ENCODE measurements at places on chromosomes 5 and 9.

DNA sequence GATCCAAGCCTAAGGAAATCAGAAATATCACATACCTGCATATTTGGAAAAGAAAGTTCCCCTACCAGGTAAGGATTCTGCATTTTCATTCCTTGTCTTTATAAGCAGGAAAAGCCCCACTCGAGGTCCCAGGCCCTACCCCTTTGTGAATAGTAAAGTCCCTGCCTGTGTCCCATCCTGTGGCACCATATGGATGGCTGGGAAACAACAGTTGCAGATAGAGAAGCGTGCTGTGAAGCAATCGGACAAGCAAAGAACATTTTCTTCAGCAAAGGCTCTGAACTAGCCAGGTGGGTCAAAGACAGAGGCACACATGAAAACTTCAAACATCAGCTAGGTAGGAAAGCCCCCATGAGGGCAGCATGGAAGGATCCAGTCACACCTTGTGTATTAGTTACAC is 169.3 kb downstream of the NR2F1-AS1 start:
- DNase-seq: no peak

DNA sequence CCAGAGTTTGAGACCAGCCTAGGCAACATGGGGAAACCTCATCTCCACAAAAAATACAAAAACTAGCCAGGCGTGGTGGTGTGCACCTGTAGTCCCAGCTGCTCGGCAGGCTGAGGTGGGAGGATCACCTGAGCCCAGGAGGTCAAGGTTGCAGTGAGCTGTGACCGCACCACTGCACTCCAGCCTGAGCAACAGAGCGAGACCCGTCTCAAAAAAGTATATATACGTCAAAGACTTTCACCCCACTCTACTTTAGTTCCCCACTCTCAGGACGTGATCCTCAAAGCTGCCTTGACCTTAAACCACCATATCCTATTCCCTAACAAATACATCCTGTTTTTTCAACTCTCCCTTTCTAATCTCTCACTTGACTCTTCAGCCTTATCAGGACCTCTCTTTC is 41.0 kb downstream of the PCDHGC5 start:
- DNase-seq: no peak

GRCh38 chr5:20276061-20276958 is 288.3 kb upstream of the CDH18 start:
- DNase-seq: no peak

GRCh38 chr5:127203818-127204217 is 86.8 kb upstream of the MEGF10 start:
- no peak for DNase-seq

- no peak for DNase-seq
Measured at GRCh38 chr5:90557391-90557790, 1.2 kb upstream of the ADGRV1 start.

DNA sequence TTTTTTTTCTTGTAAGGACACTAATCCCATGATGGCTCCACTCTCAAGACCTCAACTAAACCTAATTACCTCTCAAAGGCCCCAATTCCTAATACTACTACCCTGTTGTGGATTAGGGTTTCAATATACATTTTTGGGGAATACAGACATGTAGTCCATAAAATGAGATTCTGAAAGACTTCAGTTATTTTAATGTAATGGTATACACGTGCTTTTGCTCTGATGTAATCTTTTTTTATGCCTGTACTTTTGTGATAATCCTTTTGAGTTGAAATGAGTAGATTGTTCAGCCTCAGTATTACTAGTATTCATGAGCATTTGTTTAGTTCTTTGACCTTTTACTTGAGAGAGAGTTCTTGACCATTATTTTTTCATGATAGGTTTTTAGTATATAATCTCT is 9.5 kb downstream of the CEP78 start:
- DNase-seq: no peak

- no peak for DNase-seq
Measured at GRCh38 chr9:74672237-74672636, 175.1 kb downstream of the RORB start.

DNA sequence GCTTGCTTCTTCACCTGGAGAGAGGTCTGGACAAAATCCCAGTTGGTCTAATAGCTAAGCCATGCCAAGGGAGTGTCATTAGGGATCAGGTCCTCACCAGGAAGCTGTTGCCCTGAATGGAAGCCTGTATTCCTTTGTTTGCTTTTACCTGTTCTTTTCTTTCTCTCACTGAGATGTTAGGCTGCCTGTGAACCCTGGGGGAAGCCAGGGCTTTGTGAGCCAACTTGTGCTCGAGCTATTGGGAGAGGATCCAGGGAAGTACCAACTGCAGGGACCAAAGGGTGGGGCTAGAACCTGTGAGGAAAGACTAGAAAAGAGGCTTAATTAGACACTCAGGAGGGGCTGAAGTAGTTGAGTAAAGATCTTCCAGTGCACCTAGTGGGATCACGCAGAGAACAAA is 451.2 kb upstream of the TLE4 start:
- DNase-seq: no peak

GRCh38 chr9:115972362-115972761 is 181.2 kb upstream of the PAPPA start:
- no peak for DNase-seq

- no peak for DNase-seq
Measured at GRCh38 chr5:72353046-72353445, 32.9 kb downstream of the PTCD2 start.

- no peak for DNase-seq
Measured at GRCh38 chr9:136541709-136542108, 4.1 kb downstream of the NOTCH1 start.

DNA sequence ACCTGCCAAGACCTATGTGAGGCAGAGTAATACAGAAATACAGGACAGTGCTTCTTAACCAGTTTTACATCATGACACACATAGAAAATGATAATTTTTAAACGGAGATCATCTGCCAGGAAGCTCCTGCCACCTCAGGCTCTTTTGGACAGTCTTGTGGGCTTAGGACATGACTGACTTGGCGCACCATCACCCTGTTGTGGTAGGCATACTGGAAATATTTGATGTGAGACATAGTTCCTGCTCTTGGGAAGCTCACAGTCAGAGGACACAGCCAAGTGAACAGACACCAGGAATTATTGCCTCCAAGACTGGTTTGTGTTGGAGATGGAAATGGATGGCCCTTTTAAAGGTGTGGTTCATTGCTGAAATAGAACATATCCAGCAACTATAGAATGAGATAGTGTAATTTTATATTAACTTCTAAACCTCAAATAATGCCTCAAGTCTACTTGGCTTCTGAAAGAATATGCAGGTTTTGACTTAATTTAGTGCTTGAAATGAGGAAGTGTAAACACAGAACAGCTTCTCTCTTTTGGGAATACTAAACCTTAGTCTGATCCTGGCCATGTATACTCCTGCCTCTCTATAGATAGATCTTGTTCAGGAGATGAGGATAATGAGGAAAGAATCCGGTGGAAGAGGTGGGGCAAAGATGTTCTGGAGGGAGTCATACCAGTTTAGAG is 19.7 kb downstream of the CPEB4 start:
- DNase-seq: no peak

- no peak for DNase-seq
Measured at GRCh38 chr5:106454651-106455415, 1215.9 kb downstream of the EFNA5 start.

GRCh38 chr5:102049517-102049916 is 246.6 kb downstream of the SLCO4C1 start:
- DNase-seq: no peak

GRCh38 chr5:74015716-74016115 is 389.7 kb downstream of the ARHGEF28 start:
- DNase-seq: no peak

- no peak for DNase-seq
Measured at GRCh38 chr5:36585701-36586100, 20.7 kb upstream of the SLC1A3 start.

GRCh38 chr5:171713152-171713551 is 72.5 kb upstream of the SMIM23 start:
- no peak for DNase-seq

DNA sequence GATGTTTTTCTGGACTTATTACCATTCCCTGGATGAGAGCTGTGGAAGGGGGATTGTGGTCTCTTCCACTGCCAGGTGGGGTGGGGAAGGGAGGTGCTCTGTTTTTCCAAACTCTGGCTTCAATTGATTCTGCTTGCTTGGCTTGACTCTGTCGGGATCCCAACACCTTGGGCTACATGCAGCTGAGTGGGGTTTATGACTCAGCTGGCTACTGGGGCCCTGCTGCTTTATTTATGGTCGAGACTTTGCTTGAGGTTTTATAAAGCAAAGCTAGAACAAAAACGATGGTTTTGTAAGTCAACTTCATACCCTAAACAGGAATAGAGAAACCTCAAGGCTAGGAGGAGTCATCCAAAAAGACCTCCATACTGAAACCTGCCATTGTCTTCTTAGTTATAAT is 76.3 kb downstream of the AOPEP start:
- DNase-seq: no peak

GRCh38 chr9:86708918-86709835 is 238.1 kb downstream of the GAS1 start:
- DNase-seq: no peak

DNA sequence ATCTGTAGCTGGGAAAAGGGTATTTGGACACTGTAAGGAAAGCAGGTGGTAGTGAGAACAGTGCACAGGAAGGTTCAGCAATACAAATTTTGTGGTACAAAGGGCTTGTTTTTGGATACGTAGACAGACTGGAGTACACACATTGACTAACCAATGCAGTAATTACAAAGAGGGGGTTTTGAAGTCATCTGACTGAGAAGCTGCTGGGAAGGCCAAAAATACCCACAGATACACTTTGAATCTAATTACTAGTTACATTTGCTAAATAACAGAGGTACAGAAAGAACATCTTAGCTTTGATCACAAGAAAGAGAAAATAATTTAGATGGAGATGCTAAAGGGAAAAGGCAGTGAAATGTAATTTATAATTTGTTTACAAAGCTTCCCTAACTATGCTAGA is 45.9 kb downstream of the PKD2L2 start:
- DNase-seq: no peak

GRCh38 chr5:41891066-41891707 is 13.0 kb upstream of the RIMOC1 start:
- DNase-seq: no peak

- no peak for DNase-seq
Measured at GRCh38 chr5:4206127-4206526, 610.5 kb downstream of the IRX1 start.

- no peak for DNase-seq
Measured at GRCh38 chr9:14094491-14094890, 219.4 kb downstream of the NFIB start.

- DNase-seq: no peak
Measured at GRCh38 chr9:76688471-76689238, 75.6 kb upstream of the PCA3 start.

DNA sequence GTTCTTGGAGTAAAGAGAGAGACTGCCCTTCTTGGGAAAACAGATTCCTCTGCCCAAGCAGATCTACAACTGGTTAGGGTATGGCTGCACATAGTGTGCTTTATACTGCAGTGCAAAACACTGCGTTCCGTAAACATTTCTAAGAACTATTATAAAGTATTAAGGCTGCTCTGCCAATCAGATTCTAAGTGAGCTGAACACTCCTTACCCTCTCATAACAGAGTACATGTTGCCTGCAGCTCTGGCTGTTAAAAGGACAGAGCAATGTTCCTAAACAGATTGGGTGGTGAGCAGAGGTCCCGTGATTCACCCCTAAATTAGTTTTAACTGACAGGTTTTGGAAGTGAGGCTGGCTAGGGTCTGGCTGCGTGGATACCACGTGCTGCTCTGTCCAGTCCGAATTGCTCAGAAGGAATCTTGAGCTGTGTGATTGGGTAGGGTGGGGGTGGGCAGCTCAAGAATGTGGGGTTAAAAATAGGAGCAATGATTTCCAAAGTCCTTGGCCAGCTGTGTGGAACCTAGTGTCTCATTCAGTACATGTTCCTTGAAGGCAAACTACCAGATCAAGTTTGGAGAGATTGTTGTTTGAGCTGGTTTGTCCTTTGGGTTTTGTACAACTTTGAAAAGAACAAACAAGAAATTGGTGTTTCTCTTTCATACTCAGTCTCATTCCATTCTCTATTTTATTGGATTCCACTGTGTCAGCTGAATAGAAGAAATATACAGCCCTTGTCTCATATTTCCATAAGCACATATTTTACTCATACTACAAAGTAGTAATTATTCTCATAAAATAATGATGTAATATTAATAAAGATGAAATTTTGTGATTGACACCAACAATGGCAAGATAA is 497.6 kb upstream of the CD180 start:
- no peak for DNase-seq

DNA sequence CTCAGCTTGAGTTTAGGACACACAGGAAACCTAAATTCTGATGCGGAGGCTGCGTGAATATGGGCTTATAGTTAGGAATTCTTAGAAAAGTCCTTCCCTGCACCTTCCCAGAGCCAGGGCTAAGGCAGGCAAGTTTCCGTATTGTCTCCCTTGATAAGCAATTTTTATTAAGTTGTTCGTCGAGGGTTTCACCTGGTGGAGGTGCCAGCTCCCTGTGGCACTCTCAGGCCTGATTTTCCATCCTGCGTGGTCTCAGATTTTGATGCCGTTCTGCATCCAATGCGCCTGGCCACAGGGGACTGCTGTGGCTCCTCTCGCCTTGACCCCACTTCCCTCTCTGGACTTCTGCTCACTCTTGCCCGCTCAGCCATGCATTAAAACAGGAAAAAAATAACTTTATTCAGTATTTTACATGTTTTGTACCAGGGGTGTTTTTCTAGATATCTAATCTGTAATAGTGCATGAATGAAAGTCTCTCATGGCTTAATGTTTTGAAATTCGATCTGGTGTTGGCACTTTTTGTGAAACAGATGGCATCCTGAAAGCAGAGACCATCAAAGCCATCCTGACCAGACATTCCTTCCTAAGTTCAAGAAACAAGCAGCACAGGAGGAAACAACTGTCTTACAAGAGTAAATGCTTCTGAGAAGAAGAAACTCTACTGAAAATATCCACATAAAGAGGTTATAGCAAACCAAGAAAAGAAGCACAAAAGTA is 50.7 kb downstream of the TRIP13 start:
- no peak for DNase-seq

DNA sequence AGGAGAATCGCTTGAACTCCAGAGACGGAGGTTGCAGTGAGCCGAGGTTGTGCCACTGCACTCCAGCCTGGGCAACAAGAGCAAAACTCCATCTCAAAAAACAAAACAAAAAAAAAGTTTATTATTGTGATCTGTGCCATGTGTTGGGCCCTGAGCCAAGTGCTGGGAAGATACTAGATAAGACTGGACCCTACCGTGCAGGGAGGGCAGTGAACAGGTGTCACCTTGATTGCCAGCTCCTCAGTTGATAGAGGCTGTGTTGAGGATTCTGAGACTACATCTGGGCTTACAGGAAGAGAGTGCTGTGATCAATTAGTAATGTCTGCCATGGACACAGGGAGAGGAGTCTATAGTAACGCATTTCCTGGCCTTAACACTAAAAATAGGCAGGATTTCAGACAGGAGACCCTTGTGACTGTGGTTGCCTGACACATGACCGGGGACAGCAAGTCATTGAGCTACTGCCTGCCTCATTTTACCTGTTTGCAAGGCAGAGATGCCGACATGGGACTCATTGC is 201.5 kb downstream of the C9orf50 start:
- no peak for DNase-seq

- DNase-seq: no peak
Measured at GRCh38 chr5:77761606-77762005, 14.5 kb downstream of the TBCA start.

GRCh38 chr5:140358738-140359310 is 1.2 kb upstream of the SLC4A9 start:
- DNase-seq: no peak

All from stimulated activated CD4-positive, alpha-beta T cell treated with anti-CD3 and anti-CD28 coated beads, TNF-alpha, amount 100 ng/mL, for 1 hour (primary cell).